Peyer's patch (tissue), 4 donors: ENCODE measurements at places on chromosomes 11 and 22. TPM values are rescaled to one million over a fixed set of nuclear protein-coding genes. Genes with fewer than 3 reads are reported as not detected.

GRCh38 chr11:92332986-92333385 lies 108.4 kb downstream of the FAT3 start:
- DNase-seq, result no peak

DNA sequence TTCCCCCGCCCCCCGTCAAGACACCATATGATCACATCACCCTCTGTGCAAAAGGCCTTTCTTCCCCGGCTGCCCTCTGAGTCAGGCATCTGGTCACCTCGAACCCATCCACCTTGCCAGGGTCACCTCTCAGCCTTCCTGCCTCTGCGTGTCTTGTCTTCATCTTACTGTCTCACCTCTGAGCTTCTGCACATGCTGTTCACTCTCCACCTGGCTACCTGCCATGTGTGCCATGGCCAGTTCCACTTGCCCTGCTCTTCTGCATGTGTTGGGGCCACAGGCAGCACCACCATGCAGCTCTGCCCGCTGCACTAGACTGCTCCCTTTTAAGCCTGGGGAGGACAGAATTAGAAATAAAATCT lies 9.8 kb downstream of the ZNF74 start:
- DNase-seq, result no peak

- DNase-seq, result no peak
Observed at GRCh38 chr11:82872377-82873150, 27.7 kb downstream of the PRCP start.

GRCh38 chr22:29670626-29671025 lies 49.2 kb upstream of the CABP7 start:
- DNase-seq, result peak; percentile 19

DNA sequence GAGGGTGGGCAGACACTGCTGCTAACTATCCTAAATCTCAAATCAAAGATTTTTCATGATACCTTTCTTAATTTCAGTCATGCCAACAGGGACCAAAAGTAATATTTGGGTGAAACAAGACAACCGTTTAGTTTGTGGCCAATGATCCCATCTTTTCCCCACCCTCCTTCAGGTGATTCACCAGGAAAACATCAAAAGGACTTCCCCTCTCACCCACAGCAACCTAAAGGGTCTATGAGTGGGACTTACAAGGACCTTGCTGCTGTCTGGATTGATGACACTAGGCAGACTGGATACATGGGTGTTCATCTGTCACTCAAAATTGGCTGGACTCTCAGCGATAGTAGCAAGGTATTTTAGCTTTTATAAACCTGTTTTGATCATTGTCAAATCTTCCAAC lies 62.0 kb upstream of the ZC3H12C start:
- DNase-seq, result no peak

GRCh38 chr22:24503843-24504338 lies 8.8 kb downstream of the UPB1 start:
- no peak for DNase-seq

- no peak for DNase-seq
Observed at GRCh38 chr11:72744474-72744873, 7.7 kb downstream of the ARAP1 start.

DNA sequence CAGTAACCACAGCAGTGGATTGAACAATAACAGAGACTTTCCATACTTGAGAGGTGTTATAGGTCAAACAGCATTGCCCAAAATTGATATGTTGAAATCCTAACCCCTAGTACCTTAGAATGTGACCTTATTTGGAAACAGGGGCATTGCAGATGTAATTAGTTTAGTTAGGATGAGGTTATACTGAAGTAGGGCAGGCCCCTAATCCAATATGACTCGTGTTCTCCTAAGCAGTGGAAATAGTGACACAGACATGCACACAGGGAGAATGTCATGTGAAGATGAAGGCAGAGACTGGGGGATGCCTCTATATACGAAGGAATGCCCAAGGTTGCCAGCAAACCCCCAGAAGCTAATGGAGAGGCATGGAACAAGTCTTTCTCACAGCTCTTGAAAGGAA lies 270.5 kb downstream of the TENM4 start:
- DNase-seq, result no peak

DNA sequence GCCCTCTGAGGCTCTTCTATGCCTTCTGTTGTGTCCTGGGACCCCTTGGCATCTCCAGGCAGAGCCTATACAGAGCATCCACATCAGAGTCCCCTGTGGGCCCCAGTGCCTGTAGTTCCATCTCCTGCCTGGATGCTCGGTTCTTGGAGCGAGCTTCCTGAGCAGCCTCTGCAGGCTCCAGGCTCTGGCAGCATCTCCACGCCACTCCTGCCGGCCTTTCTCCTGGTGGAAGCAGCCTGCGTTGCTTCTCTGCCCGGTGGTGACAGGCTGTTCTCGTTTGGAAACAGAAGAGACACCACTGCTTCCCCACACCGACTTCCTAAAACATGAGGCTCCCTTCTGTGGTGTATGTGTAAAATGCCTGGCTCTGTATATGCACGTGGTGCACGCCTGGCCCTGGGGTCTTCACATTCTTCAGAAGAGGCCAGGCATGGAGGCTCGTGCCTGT lies 52.8 kb downstream of the BCR start:
- DNase-seq, result no peak

DNA sequence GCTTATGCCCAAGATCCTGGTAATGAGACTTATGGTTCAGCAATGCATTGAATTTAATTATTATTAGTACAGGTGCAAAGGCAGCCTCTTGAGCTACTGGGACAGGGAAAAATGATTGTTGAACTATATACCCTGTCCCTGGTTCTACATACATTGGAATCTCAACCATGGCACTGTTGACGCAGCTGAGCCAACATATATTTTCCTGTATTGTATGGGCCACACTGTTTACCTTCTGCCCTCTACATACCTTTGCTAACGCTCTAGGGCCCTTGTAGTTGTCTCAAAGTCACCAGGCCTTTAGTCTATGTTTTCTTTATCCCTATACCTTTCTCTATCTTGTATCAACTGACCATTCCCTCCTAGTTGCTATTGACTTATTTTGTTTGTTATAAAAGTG lies 22.6 kb downstream of the KREMEN1 start:
- DNase-seq, result no peak

- no peak for DNase-seq
Observed at GRCh38 chr11:115409691-115410220, 94.5 kb downstream of the CADM1 start.

- no peak for DNase-seq
Observed at GRCh38 chr11:76201672-76202412, 4.5 kb downstream of the WNT11 start.

DNA sequence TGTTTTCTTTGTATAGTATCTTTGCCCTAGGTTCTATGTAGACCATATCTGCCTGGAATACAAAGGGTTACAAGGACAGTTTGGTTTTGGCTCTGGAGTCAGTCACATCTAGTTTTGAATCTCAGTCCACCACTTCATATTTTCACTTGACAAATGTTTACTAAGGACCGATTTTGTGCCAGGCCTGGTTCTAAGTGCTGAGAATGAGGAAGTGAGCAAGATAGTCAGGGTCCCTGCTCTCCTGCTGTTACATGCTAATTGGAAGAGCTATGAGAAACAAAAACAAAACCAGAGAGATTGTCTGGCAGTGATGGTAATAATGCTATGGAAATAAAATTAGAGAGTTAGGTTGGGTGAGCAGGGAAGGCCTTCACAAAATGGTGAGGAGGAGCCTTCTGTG lies 66.1 kb upstream of the ARHGAP20 start:
- no peak for DNase-seq

DNA sequence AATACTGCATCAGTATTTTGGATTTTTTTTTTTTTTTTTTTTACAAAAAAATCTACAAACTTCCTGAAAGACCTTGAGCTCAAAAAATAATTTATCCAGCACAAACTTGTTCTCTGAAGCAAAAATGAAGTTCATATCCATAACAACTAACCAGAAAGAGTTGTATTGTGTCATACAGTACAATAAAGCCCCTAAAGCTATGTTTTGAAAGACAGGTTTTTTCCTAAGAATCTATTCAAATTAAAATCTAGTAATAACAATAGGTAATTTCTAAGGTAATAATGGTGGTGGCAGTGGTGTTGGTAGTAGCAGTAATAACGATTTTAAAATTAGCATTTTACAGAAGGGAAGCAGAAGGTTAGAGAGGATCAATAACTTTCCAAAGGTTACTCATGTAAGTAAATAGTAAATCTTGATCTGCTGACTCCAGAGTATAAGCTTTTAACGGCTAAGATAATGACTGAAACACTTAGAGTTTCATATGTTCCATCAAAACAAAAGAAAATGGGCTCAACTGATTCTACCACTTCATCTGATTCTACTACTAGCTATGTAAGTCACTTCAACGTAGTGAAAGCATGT lies 53.3 kb upstream of the GAB2 start:
- no peak for DNase-seq

DNA sequence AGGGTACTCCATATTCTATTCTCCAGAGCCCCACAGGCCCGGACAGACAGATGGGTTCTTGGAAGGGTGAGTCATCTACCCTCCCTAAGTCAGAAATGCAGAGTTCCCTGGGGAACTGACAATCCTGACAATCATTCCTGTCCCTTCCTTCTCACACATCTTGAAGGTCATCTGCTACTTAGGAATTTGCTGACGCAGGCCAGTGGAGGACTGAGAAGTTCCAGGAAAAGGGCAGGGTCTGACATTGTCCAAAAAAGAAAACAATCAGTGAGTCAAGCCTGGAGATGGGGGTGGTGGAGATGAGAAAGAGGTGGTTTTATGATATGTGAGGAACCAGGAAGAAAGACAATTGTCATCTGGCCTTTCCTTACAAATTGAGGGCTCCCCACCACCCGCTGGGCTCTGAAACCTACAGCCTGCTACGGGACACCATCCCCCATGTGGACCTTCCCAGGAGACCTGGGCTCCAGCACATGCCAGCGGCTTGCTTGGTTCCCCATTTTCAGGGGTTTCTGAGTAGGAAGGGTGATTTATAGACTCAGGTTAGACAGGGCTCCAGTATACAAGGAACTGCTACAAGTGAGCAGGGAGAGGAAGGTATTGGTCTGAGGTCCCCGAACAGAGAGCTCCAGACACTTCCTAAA lies 12.9 kb downstream of the CD59 start:
- no peak for DNase-seq

- no peak for DNase-seq
Observed at GRCh38 chr11:13160806-13161205, 116.8 kb upstream of the BMAL1 start.

DNA sequence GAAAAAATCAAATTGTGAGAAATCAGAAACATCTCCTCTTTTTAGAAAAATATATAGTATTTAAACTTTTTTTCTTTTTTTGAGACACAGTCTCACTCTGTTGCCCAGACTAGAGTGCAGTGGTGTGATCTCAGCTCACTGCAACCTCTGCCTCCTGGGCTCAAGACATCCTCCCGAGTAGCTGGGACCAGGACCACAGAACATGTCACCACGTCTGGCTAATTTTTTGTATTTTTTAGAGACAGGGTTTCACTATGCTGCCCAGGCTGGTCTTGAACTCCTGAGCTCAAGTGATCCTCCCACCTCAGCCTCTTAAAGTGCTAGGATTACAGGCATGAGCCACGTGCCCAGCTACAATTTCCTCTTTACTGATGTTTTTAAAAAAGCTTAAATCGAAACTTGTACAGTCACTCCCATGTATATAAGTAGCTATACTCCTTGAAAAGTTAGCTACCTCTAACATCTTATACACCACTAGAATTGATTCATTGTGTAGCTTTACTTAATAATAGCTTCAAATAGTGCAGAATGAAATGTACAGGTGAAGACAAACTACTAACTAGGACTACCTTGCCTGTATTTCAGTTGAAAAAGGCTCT lies 10.3 kb downstream of the EIF4G2 start:
- no peak for DNase-seq

DNA sequence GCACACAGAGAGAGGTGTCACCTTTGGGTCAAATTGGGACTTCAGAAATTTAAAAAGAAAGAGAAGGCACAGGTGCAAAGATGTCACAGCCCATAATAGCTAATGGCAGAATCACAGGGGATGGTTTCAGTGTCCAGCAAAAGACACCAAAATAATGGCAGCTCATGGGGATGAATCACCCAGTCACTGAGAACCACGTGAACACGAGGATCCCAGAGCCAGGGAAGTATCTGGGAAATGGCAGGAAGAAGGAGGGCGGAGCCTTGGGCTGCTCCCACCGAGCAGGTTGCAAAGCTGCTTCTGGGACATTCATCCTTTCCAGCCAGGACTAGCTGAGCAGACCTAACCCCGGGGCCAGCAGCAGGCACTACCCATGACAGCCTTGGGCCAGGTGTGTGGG lies 45.6 kb downstream of the TRMU start:
- DNase-seq, result no peak

The FAM83F gene
- total RNA-seq, result 9.9 TPM

The OR52I1 gene
- not detected for total RNA-seq

The MS4A3 gene
- not detected for total RNA-seq

The DGCR6L gene
- 38.9 TPM for total RNA-seq

The CADM1 gene
- total RNA-seq, result 0.38 TPM

The PRRG4 gene
- total RNA-seq, result 16.1 TPM
